Stimulated activated CD4-positive, alpha-beta T cell treated with anti-CD3 and anti-CD28 coated beads, TNF-alpha, amount 100 ng/mL, for 24 hours (primary cell): ENCODE measurements at places on chromosomes 13 and 19.
A peak's percentile ranks its signal among the peaks of the same experiment; 100 is the strongest.

DNA sequence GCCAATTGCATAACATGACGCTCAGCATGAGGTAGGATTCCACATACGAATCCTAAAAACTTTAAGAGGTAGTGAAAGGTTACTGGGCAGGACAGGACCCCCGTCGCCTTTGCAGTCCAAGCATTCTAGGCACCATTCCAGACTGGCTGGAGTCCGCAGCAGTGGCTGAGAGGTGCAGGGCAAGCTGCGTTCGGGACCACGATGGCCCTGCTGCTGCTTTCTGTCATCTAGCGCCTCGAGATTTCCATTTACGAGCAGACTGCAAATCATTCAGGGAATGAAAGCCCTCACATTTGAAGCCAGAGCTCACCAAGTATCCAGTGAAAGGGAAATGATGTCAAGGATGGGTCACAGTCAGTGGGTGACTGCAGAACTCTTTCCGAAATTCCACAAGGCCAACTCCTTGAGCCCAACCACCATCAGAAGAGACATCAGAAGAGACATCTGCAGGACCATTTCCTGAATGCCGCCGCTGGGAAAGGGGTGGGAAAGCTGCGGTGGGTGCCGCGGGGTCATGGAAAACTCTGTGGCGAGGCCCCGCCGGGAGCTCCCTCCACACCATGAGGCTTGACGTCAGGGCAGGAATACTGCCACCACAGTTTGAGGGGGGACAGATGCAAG lies 88.3 kb downstream of the COL4A1 start:
- DNase-seq, result no peak

- DNase-seq, result no peak
These were observed 7.9 kb upstream of the ZNF626 start for GRCh38 chr19:20669263-20669662.

- DNase-seq, result no peak
These were observed 24.4 kb upstream of the GPR12 start for GRCh38 chr13:26784704-26785639.

DNA sequence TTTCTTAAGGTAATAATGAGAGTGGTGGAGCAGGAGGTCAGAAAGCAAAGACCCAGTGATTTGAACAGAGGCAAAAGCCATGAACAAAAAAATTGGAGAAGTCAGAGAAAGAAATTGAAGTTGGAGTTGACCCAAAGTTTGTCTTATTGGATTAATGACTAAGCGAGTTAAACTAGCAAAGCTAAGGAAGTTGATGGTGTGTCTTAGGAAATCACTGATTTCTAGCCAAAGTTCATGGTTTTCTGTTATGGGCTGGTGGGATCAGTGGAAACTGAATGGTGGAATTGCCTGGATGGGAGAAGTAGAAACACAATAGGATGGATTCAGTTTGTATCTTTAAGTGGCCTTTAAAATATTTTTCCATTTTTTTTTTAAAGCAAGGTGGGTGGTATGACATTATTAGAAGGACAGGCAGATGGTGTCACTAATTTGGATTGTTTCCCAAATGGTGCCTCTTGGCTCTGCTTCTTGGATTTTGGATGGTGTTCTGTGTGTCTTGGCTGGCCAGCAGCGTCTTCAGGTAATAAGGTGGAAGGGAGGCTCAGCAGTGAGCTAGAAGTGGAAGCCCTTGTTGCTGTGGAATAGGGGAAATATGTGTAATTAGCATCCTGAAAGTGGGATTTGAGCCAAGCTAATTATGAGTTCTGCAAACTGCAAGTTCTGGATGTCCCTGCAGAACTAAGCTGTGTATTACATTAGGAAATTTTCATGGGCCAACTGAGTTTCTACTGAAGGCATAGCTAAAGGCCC lies 302.9 kb downstream of the LMO7 start:
- no peak for DNase-seq

DNA sequence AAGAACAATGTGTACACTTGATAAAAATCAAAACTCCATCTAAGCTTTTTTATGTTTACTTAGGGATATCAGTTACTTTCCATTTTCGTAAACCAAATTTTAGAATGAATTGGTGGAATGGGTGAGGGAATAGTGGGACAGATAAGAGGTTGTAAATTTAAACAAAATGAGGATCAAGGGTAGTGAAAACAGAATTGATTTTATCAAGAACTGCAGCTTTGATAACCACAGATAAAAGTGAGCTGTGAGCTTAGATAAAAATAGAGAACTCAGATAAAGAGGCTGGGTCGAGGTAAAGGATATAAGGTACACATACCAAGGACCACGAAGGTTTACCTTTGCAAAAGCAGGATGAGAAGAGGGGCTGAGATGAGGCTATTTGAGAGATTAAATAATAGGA lies 813.2 kb upstream of the GPC6 start:
- no peak for DNase-seq

DNA sequence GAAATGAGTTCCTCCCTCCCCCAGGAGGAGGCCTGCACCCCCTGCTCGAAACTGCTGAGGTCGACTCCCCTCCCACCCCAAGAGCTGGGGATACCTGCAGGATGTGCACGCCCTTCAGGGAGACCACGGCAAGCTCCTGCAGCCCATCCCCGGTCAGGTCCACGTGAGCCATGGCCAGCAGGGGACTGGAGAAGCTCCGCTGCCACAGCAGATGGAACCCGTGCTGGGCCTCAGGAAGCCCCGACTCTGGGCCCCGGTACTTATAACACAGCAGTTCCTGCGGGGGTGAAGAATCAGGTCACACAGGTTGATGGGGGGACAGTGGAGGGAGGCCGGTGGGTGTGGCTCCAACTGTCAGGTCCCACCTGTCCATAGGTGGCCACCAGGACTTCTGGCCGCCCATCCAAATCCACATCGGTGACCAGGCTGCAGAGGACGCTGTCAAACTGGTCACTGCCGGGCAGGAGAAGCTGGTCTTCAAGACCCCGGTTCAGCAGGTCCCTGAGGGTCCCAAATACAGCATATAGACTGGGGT lies 4.8 kb upstream of the SLC8A2 start:
- no peak for DNase-seq

GRCh38 chr13:108037348-108037747 lies 178.0 kb downstream of the LIG4 start:
- DNase-seq, result no peak

- no peak for DNase-seq
These were observed 16.4 kb downstream of the FPR3 start for GRCh38 chr19:51811344-51811743.

DNA sequence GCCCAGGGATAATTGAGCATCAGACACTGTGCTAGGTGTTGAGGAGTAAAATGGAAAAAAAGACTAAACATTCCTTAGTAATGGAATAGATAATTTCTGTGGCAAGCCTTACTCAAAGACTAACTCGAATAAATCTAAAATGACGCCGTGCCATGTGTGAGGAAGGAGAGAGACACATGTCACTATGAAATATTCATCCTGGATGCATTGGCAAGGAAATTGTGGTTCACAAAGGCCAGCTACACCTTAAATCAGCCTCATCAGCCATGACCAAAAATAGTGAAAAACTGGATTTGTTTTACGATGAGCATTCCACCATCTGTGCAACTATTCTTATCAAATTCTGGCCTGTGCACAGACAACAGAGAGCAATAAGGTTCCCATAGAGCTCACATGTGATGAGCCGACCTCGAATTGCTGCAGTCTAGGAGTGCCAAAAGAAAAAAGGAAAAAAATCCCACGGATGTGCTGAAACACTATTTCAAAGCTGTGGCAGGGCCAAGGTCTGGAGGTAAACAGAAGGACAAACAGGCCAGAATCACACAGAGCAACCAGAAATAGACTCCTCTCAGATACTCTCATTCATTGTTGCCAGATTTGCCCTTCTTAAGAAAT lies 505.7 kb downstream of the EFNB2 start:
- no peak for DNase-seq

- DNase-seq, result peak; percentile 28
These were observed at the start of gene ZNF587B for GRCh38 chr19:57830071-57830602. Gene ZNF587B, plus strand, starts transcription at chr19:57830299. Its CDS starts 230 bp downstream, at chr19:57830529.

DNA sequence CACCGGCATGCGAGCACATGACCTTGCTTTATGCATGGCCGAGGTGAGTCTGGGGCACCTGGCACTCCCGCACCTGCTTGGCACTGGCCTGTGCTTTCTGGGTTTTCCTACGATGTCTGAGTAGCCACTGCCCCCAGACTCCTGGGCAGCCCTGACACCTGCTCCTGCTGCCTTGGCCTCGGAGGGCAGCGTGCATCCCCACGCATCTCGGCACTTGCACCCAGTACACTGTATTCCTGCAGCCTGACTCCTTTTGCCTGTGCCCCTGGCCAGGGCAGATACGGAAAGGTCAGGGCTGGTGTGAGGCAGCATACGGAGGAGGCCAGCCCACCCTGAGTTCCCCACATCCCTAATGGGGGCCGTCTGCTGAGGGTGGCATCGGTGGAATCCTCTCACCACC lies 340.6 kb downstream of the TEX29 start:
- DNase-seq, result no peak

DNA sequence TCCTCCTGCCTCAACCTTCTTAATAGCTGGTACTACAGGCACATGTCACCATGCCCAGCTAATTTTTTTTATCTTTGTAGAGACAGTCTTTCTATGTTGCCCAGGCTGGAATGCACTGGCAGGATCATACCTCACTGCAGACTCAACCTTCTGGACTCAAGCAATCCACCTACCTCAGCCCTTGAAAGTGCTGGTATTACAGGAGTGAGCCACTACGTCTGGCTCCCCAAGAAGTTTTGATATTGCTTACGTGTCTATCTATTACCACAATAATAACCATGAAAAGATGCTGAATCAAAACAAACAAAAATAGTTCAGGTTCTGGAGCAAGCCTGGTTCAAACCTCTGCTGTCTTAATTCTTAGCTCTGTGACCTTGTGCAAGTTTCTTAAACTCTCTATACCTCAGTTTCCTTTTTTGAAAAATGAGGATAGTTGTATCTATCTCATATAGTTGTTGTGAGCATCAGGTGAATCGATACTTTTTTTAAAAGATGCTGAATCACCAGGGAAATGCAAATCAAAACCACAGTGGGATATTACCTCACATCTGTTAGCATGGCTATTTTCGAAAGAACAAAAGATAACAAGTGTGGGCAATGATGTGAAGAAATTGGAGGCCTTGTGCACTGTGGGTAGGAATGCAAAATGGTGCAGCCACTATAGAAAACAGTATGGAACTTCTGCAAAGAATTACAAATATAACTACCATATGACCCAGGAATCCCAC lies 19.0 kb upstream of the LEUTX start:
- no peak for DNase-seq

- DNase-seq, result no peak
These were observed 45.1 kb downstream of the MCF2L start for GRCh38 chr13:113013878-113014751.

DNA sequence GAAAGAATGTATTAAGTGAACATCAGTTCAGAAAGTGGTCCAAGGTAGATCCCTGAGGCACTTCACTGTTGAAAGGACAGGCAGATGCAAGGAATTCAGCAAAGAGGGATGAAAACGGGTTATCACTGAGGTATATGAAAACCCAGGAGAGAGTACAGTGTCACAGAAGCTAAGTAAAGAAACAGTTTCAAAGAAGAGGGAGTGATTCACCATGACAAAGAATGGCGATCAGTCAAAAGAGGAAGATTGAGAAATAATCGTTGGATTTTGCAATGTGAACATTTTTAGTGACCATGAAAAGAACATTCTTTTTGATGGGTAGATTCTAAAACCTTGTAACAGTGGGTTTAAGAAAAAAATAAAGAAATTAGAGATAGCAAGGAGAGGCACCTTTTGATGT lies 99.3 kb downstream of the EPSTI1 start:
- no peak for DNase-seq

GRCh38 chr19:9793071-9793591 lies 24.6 kb upstream of the ZNF846 start:
- DNase-seq, result peak; percentile 27

DNA sequence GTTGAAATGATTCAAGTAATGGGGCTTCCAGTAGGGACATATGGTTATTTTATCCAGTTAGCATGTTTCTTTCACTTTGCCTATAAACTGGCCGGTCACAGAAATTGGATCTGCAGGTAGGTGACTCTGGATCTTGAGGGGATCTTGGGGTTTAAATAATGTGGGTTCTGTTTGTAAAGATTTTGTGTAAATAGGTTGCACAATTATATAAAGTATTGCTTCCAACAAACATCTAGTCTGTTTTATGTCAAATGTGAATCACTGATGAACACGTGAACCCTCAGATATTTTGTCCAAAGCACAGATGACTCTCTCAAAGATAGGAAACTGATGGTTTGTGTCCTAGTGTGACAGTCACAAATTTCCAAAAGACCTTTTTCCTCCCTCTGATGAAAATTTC lies 98.4 kb downstream of the ZIC5 start:
- no peak for DNase-seq

DNA sequence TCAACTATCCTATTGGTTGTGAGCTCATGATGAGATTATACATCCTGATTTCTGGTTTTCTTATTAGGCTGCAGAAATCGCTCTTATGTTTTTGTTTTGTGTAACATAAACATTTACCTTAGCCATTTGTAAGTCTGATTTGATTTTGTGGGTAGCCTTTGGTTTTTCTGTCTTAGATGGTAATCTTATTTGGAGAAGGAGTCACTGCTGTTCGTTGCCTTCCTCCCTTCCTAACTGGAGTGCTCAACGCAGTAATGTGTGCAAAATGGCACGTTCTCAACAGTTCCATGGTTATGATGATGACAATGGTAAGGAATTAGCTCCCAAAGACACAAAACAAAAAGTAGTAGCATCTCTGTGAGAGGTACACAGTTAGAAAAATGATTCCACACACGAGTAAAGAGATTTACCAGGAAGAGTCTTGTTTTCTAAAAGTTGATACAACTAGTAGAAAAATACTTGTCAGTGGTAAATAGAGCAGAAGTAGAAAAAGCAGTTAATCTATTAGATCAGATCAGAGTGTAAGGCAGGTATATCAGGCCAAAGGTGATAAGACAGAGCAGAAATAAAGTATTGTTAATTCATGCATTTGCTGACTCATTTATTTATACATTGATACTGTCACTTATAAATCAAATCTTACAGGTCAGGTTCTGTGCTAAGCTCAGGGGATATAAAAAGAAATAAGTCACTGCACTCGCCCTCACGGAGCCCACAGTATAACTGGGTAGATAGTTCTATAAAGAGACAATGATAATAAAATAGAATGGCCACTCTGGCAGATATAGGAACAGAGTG lies 270.0 kb downstream of the NALCN start:
- no peak for DNase-seq

DNA sequence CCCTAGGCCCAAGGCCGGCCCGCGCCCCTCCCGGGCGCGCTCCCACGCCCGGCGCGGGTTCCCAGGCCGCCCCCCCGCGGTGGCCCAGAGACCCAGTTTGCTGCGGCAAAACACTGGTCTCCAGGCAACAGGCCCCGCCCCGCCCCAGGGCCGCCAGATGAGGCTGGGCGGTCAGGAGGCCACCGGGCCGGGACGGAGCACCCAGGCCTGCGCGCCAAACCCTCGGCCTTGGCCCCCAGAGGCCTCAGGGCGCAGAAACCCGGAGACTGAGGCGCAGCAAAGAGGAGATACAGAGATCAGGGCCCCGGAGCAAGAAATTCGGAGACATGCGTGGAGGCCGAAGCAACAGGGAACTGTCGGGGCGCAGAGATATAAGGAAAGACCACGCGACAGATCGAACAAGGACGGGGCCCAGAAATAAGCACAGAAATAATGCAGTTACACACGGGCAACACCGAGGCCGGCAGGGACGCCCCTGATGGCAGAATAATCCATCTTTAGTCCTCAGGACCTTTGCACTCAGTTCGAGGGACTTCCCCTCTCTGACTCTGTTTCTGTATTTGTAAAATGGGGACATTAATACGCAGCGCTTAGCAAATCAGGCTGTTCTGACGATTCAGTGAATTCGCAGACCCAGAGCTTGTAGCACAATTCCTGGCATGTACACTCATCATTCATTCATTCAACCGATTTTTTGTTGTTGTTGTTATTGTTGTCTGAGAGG lies 20.8 kb upstream of the ERCC1 start:
- DNase-seq, result no peak

- no peak for DNase-seq
These were observed 13.6 kb downstream of the ACP4 start for GRCh38 chr19:50803633-50804419.
